ENCODE measurements at places on chromosomes 1 and 21. TPM values are rescaled to one million over a fixed set of nuclear protein-coding genes. Genes with fewer than 3 reads are reported as not detected.

The PLPPR5 gene
- 0.29 TPM for total RNA-seq

The NOS1AP gene
- 5.9 TPM for total RNA-seq

The ADAMTS1 gene
- total RNA-seq: 26.0 TPM

The C1orf87 gene
- total RNA-seq: not detected

The RPS27 gene
- total RNA-seq: 1,800 TPM

GRCh38 chr1:243473227-243474135, 217.6 kb downstream of the SDCCAG8 start:
- peak; percentile 27 for DNase-seq

- no peak for DNase-seq
Observed at GRCh38 chr21:42403611-42404231, at the start of gene UBASH3A. Gene UBASH3A, plus strand, starts transcription at chr21:42403902. Its CDS starts 44 bp downstream, at chr21:42403946.

GRCh38 chr1:185144233-185144632, 12.5 kb downstream of the TRMT1L start:
- no peak for DNase-seq

GRCh38 chr1:100362821-100363466, 10.6 kb downstream of the CDC14A start:
- peak; percentile 75 for DNase-seq

GRCh38 chr1:39539252-39539790, 37.3 kb downstream of the PABPC4 start:
- DNase-seq: peak; percentile 87

GRCh38 chr1:232648316-232648715, 18.4 kb upstream of the SIPA1L2 start:
- DNase-seq: no peak
